ENCODE measurements at places on chromosomes 2 and 18.

DNA sequence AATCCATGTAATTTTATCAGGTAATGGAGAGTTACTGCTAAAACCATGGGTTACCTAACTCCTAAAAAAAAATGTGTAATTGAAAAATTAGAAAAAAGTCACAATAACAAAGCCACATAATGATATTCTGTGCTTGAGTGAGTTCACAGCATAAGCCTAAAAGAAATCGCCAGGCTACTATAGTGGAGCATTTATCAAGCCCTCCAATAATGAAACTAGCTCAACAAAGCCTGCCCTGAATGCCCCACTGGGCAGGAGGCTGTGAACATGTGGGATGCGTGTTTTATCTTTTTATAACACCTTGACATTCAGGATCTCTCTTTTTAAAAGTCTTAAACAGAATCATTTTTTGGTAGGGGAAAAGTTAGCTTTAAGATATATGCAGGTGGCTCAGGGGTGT, 86.3 kb downstream of the KCTD18 start:
- DNase-seq, result no peak

- DNase-seq, result no peak
Observed at GRCh38 chr18:74430806-74431571, 26.1 kb downstream of the DIPK1C start.

DNA sequence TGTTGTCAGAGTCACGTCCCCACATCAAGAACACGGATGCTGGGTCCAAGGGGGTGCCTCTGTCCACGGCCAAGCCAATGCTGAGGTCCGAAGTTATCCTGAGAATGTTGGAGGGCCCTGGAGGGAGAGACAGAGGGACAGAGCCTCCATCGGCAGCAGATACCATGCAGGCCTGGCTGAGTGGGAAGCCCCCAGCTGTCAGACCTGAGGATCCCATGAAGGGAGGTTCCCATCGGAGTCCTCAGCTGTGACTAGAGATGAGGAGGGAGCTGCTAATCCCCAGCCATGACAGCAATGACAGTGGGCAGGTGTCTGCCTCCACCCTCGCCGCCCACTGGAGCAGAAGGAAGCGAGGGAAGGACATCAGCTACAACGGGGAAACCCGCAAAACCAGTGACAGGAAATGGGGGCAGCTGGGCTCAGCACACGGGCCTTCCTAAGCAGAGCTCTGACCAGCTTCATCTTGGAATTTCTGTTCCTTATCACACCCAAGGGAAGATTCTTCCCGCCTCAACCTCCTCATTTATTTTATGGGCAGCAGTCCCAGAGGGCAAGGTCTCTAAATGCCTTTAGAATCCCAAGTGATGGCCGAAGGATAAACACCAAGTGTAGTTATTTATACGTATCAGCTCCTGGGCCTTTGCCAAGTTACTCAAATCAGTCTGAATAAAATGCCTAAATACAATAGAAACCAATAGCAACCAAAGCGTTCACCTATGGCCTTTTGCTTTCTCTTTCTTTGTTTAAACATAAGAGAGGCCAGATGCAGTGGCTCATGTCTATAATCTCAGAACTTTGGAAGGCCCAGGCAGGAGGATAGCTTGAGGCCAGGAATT, 32.2 kb downstream of the FAM178B start:
- DNase-seq, result no peak

- no peak for DNase-seq
Observed at GRCh38 chr2:75621228-75621627, 25.4 kb upstream of the MRPL19 start.

DNA sequence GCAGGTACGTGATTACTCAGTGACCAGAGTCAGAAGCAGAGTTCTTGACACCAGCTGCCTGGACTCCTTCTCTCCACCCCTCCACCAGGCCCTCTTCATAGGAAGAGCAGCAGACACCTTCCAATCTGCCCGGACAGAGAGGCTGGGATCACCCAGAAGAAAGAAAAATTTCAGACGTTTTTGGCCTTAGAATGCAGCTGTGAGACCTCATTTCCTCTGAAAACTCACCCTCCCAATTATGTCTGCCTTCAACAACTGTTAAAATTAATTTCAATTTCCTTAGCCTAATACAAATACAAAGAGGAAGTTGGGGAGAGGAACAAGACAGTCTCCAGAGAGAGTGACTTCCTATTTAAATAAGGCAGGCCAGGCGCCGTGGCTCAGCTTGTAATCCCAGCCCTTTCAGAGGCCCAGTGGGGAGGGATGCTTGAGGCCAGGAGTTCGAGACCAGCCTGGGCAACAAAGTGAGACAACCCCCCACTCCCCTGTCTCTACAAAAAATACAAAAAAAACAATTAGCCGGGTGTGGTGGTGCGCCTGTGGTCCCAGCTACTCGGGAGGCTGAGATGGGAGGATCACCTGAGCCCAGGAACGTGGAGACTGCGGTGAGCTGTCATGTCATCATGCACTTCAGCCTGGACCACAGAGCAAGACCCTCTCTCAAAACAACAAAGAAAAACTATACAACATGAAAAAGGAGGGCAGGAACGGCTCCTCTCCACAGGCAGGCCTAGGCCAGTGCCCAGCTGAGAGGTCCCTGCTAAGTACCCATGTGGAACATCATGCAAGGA, 1.6 kb downstream of the SLC66A2 start:
- DNase-seq, result no peak

- no peak for DNase-seq
Observed at GRCh38 chr2:109482361-109482861, 131.4 kb downstream of the SEPTIN10 start.

- DNase-seq, result no peak
Observed at GRCh38 chr18:40055262-40055661, 1899.8 kb upstream of the PIK3C3 start.

DNA sequence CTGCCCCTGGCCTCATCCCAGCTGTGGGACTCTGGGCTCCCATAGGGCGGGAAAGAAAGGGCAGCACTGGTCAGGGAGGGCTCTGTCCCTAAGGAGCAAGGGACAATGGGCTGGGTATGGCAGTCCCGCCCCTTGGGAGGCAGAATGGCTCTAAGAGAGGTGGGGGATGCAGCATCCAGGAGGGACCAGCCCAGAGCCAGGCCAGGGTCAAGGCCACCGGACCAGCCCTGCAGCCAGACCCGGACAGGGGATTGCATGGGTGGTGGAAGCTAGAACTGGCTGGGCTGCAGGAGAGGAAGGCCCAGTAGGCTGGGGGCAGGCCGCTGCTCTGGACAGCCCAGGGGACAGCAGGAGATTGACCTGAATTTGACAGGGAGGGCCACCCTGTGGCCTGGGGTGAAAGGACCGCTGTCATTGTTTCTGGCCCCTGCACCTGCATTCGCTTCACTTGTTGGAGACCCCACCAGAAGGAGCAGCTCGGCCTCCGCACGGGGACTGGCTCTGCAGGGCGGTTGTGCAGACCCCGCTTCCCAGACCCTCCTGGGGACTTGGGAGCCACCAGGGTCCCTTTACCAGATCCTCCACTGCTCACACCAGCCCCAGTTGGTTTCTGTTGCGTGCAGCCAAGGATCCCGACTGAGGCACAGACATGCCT, 14.6 kb downstream of the RAMP1 start:
- no peak for DNase-seq

DNA sequence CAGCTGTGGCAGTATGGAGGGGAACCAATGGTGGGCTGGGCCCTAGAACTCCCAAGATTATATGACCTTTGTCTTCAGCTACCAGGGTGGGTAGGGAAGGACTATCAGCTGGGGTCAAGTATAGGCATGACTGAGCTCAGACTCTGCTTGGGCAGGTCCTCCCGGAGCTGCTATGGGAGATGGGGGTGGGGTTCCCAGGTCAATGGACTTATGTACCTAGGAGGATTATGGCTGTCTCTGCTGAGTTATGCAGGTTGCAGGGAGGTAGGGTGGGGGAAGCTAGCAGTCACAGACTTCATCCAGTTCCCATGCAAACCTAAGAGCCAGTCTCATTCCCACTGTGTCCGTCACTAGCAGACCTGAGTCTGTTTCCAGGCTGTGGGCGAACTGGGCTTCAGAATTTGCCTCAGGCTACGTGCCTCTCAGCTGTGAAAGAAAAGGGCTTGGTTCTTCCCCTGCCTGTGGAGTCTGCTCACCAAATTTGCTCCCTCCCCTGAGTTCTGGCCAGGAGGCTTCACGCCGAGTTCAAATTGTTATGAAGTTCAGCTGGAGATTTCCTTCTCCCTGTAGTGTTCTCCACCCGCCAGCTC, 985.8 kb upstream of the NRXN1 start:
- DNase-seq, result no peak

DNA sequence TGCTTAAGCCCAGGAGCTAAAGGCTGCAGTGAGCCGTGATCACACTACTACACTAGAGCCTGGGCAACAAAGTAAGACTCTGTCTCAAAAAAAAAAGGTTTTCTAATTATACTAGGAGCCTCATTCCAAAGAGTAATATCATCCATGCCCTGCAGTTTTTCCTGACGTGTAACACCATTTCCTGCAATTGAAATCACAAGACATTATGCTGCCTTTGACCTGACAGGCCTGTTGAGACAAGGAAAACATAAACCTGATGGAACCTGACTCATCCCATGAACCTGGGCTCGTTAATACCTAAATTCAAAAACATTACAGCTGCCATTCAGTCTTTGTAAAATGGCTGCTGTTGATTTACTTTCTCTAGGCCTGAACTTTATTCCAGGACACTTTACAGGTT, 58.7 kb upstream of the PEX13 start:
- no peak for DNase-seq

- DNase-seq, result no peak
Observed at GRCh38 chr18:12336171-12336613, 28.2 kb downstream of the TUBB6 start.
